ENCODE measurements at places on chromosomes 2 and 18. TPM values are rescaled to one million over a fixed set of nuclear protein-coding genes. Genes with fewer than 3 reads are reported as not detected.

DNA sequence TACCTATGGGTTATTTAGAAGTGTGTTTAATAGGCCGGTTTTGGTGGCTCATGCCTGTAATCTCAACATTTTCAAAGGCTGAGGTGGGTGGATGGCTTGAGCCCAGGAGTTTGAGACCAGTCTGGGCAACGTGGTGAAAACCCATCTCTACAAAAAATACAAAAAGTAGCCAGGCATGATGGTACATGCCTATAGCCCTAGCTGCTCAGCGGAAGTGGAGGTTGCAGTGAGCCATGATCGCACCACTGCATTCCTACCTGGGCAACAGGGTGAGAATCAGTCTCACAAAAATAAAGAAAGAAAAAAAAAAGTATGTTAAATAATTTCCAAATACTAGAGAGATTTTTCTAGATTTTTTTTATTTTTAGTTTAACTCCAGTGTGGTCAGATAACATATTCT, 316.0 kb downstream of the KIAA1328 start:
- no peak overlapping the region for H3K4me3 ChIP-seq
- DNase-seq = no peak
- no peaks in the 10 kb centered on the region for H3K36me3 ChIP-seq
- no peaks in the 10 kb centered on the region for H3K4me1 ChIP-seq

- H3K27ac ChIP-seq = no peak overlapping the region
- no peak overlapping the region for H3K4me3 ChIP-seq
- peaks cover 3% of the 10 kb centered on the region for H3K4me1 ChIP-seq
- DNase-seq = no peak
- H3K36me3 ChIP-seq = peaks cover 10% of the 10 kb centered on the region
- no peaks in the 10 kb centered on the region for H3K27me3 ChIP-seq
Measured at GRCh38 chr2:221454459-221455105, 117.5 kb downstream of the EPHA4 start.

DNA sequence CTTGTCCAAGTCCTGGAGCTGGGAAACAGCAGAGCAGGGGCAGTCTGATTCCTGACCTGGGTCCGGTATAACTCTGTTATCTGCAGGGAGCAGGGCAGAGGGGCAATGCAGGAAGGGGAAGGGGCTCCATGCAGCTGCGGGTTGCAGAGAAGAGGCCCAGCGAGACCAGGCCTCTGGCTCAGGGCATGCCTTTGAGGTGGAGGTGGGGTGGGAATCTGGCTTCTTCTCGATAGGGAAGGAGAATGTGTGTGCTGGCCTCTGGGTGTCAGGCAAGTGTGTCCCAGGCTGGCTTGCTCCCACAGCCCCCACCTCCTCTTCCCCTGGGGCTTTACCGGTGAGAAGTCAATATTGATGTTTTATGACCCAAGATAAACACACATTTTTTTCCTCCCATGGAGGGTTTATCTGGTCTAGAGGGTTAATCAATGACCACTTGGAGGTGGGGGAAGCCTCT, 187.1 kb upstream of the HAAO start:
- H3K4me3 ChIP-seq = no peak overlapping the region
- no peaks in the 10 kb centered on the region for H3K27me3 ChIP-seq
- peaks cover 23% of the 10 kb centered on the region for H3K4me1 ChIP-seq
- DNase-seq = peak; percentile 30
- no peaks in the 10 kb centered on the region for H3K36me3 ChIP-seq
- H3K27ac ChIP-seq = no peak overlapping the region

- no peak for DNase-seq
- no peaks in the 10 kb centered on the region for H3K4me1 ChIP-seq
- H3K36me3 ChIP-seq = no peaks in the 10 kb centered on the region
Measured at GRCh38 chr2:168220965-168221819, 26.2 kb downstream of the STK39 start.

DNA sequence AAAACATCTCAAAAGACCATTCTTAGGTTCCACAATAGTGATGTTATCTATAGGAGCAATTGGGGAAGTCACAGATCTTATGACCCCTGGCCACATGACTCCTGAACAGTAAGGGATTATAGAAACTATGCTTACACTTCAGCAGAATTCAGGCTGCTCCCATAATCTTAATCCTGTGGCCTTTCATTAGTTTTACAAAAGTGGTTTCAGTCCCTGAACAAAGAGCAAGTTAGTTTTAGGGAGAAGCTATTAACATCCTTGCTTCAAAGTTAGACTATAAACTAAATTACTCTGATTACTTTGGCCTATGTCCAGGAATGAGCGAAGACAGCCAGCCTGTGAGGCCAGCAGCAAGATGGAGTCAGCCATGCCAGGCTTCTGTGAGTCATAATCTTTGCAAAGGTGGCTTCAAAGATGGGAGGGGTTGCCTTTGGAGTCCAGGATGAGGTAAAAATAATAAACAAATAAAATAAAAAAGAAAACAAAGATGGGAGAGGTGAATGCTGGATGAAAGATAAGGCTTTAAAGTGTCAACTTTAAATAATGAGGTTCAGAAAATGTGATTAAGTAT, 168.7 kb upstream of the NDUFV2 start:
- H3K27ac ChIP-seq = no peak overlapping the region
- no peaks in the 10 kb centered on the region for H3K36me3 ChIP-seq
- no peak for DNase-seq
- no peaks in the 10 kb centered on the region for H3K27me3 ChIP-seq
- no peak overlapping the region for H3K4me3 ChIP-seq

- H3K27me3 ChIP-seq = no peaks in the 10 kb centered on the region
- no peak overlapping the region for H3K4me3 ChIP-seq
- no peak overlapping the region for H3K27ac ChIP-seq
- H3K4me1 ChIP-seq = peaks cover 20% of the 10 kb centered on the region
- H3K36me3 ChIP-seq = no peaks in the 10 kb centered on the region
- DNase-seq = no peak
Measured at GRCh38 chr2:17749753-17750438, 3.7 kb downstream of the SMC6 start.

DNA sequence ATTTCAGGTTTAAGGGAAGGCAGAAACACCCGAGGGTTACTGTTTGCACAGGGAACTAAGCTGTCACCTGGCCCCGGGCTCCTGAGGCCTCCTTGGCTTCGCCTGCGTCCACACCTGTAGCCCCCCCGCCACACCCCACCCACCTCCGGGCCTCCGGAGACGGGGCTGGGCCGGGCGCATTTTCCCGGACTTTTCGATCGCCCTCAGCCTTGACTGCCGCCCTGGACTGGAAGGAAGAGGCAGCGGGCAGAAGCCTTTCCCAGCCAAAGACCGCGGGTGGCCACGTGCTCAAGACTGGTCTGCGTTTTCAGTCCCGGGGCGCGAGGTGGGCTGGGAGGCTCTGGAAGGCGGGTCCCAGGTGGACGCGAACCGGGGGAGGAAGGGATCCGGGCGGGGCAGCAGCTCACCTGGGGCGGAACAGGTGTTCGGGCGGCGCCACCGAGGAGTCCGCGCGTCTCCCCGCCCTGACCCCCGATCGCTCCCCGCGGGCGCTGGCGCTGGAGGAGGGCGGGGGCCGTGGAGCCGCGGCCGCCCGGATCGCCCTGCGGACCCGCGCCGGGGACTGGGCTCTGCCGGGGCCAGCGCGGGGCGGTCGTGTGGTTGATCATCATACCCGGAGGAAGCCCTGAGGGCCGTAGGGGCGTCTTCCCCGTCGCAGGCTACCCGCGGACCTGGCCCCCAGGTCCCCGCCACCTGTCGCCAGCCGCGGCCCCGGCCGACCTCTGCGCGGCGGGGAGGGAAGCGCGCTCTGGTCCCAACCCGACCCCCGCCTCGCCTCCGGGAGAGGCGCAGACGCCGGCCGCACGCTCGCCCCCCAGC, 3.2 kb downstream of the ID2 start:
- peak; percentile 88 for DNase-seq
- H3K36me3 ChIP-seq = no peaks in the 10 kb centered on the region
- peak overlapping the region; percentile 74 for H3K27ac ChIP-seq
- peaks cover 32% of the 10 kb centered on the region for H3K4me1 ChIP-seq
- no peaks in the 10 kb centered on the region for H3K27me3 ChIP-seq
- H3K4me3 ChIP-seq = peak overlapping the region; percentile 77

- H3K36me3 ChIP-seq = no peaks in the 10 kb centered on the region
- DNase-seq = no peak
- H3K27me3 ChIP-seq = no peaks in the 10 kb centered on the region
- H3K4me1 ChIP-seq = no peaks in the 10 kb centered on the region
- no peak overlapping the region for H3K27ac ChIP-seq
Measured at GRCh38 chr2:19787134-19787533, 114.6 kb downstream of the TTC32 start.

DNA sequence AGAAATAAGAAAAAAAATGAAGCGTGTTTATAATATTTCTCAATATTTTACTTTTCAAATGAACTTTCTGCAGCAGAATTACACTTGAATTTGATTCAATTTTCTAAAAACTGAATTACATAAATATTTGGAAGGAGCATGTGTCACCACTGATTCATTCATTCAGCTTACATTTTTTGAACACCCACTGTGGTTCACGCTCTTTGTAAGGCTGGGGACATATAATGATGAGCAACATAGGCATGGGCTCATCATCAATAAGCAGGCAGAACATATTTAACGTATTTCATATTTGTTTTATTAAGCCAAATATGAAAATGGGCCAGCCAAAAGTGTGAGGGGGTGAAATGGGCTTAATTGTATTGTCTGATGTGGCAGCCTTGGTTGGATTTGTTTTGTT, 209.1 kb downstream of the CTNNA2 start:
- no peak overlapping the region for H3K27ac ChIP-seq
- no peaks in the 10 kb centered on the region for H3K36me3 ChIP-seq
- H3K4me1 ChIP-seq = no peaks in the 10 kb centered on the region
- no peaks in the 10 kb centered on the region for H3K27me3 ChIP-seq
- DNase-seq = no peak

DNA sequence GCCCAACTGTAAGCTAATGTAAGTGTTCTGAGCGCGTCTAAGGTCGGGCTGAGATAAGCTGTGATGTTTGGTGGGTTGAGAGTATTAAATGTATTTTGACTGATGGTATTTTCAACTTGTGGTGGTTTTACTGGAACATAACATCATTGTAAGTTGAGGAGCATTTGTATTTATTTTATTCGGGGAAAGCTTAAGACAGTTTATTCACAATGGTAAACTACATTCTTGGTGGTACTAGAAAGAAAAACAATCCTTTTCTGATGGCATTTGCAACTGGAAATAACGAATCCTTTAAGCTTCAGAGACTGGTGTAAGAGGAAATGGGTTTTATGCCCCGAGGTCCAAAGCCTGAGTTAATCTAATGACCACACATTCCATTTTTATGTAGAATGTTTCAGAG, 283.3 kb upstream of the NETO1 start:
- no peaks in the 10 kb centered on the region for H3K4me1 ChIP-seq
- no peak overlapping the region for H3K4me3 ChIP-seq
- no peaks in the 10 kb centered on the region for H3K27me3 ChIP-seq
- H3K27ac ChIP-seq = no peak overlapping the region

- H3K4me1 ChIP-seq = no peaks in the 10 kb centered on the region
- H3K36me3 ChIP-seq = no peaks in the 10 kb centered on the region
- no peak overlapping the region for H3K4me3 ChIP-seq
- no peaks in the 10 kb centered on the region for H3K27me3 ChIP-seq
- DNase-seq = no peak
Measured at GRCh38 chr18:27226556-27227075, 41.5 kb upstream of the CHST9 start.

Gene GALNT3
- total RNA-seq = 16.7 TPM

Gene CNTNAP5
- not detected for total RNA-seq

All from suprapubic skin (tissue), 4 donors.